ENCODE measurements at places on chromosomes 4 and X.

DNA sequence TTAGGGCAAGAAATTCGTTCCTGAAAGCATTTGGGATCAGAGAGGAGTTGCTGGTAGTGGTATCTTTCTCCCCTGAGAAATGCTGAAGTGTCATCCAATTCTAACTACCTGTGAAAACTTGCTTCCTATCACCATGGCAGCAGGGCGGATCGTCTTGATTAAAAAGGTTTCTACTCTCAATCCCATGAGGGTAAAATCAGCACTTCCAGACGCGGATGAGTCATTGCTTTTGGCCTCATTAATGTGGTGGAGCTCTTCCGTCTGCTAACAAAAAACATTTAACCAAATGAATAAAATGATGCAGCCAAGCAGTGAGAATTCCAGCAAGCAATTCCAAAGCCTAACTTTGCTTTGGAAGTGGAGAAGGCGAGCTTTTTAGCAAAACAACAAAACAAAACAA, 325.6 kb downstream of the CAMK2D start:
- no peak for DNase-seq

GRCh38 chr4:60450054-60450453, 750.1 kb upstream of the ADGRL3 start:
- DNase-seq, result no peak

GRCh38 chr4:41074215-41074614, 140.1 kb downstream of the APBB2 start:
- DNase-seq, result no peak

DNA sequence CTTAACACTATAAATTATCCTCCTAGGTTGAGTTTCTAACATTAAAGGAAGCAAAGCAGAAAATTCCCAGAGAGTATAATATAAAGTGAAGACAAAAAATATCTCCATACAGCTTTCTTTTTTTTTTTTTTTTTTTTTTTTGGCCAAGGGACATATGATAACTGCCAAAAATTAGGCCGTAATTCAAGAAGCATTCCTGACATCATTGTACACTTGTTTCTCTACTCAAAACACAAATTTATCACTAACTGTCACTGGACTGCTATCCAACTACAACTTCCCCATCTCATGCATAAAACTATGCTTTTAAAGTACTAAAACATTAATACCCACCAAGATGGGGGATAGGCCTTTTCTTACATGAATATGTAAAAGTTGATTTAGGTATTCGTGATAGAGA, 77.2 kb downstream of the DCHS2 start:
- DNase-seq, result no peak

GRCh38 chrX:115696039-115696438, 135.1 kb downstream of the PLS3 start:
- no peak for DNase-seq

DNA sequence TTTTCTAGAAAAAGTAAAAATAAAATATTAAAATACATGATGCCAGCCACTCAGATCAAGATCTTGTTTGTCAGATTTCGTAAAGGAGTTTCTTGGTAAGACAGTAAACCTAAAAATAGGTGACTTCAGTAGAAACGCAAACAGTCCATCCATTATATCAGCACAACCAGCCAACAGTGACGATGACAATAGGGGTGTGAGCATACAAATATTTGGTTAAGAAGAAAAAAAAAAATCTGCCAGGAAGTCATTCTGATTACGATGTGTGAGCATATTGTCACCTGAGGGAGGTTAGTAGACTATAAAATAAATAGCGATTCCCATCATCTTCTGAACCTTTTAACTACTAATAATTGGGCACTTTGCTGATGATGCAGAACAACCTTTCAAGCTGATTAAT, 37.6 kb downstream of the SLC7A11 start:
- no peak for DNase-seq

DNA sequence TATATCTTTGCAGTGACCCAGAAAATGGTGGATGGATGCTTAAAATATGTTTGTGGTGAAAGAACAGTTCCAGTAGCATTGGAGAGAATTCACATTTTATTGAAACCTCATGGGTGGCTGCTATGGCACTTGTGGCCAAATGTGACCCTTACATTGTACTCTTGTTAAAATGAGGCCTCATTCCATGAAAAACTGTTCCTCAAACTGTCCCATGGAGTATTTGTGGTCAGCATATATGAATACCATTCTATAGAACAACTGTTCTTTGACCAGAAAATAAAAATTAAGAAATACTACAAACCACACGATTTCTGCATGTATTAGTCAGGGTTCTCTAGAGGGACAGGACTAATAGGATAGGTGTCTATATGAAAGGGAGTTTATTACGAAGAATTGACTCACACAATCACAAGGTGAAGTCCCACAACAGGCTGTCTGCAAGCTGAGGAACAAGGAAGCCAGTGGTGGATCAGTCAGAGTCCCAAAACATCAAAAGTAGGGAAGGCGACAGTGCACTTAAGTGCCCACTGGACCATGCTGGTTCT, 35.1 kb downstream of the GEMIN8 start:
- no peak for DNase-seq

- DNase-seq, result no peak
Observed at GRCh38 chr4:154534296-154534695, 15.9 kb downstream of the PLRG1 start.

- DNase-seq, result no peak
Observed at GRCh38 chrX:109448282-109448938, 33.5 kb downstream of the GUCY2F start.

DNA sequence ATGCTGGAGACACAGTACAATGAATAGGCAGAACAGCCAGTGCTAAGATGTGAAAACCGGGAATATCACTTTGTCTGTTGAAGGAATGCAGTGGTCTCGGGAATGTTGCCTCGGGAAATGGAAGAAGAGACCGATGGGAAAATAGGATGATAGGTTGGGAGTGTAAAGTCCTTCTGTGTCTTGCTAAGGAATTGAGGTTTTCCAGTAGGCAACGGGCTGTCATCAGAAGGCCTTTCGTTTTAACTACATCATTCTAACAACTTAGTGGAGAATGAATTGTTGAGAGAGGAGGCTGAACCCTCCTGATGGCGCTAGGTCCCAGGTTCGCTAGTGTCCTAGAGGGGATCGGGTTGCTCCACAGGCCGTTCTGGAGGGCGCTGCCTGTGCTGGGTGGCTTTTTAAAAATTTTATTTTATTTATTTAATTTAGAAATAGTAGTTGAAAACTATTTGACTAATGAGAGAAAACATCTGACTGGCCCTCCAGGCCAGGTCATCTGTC, 730 bp downstream of the VBP1 start:
- no peak for DNase-seq

DNA sequence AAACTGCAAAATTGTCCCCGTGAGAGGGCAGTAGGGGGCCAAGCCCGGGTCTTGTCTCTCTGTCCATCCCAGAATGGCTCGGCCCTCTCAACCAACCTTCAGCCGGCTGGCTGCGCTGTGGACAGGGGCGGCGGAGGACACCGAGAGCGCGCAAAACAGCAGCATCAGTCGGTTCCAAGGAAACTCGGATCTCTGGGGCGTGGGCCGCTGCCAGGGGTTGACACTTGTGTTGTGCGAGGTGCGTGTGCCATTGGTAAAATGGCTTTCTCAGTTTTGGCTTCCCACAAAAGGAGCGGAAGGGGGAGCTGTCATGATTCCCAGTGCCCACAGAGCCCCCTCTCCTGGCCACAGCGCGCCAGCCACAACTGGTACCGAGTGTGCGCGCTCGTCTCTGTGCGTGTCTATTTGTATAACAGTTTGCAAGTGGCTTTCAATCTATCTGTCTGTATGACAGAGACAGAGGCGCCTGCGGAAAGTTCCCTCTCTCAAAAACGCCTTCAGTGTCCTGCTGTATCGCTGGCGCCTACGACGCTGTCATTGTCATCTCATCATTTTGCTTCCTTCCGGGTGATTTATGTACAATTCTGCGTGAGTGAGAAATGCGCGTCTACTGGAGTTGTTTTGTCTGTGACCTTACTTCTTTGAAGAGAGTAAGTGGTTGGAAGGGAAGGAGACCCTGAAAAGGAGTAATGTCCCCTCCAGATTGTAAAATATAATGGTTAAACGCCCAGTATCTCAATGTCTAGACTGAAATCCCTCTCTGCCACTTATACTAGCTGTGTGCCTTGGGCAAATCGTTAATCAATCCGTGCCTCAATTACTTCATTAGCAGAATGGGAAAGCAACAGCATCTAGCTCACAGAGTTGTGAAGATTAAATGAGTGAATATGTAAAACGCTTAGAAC, 1.8 kb downstream of the DKK2 start:
- DNase-seq, result peak; percentile 16

DNA sequence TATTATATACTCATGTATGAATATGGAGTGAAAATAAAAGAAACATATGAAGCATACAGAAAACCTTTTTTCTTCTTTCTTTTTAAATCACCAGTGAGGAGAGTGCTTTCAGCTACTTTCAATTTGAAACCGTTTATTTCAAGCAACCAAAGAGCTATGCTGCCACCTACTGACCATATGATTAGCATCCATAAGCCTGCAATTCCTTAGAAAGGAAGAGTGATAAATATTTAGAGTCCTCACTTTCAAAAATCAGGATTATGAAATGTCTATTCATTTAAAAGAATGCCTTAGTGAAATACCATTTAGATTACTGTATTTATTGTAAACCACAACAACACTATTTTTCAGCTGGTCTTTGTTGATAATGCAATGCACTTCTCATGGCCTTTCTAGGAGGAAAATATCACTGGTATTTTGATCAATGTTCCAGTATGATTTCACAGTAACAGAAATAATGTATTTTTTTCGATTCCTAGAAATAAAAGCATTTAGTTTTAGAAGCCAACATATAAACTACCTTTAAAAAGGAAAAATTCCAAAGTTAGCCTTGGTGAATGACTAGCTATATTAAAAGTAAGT, 667.6 kb downstream of the PCDH18 start:
- peak; percentile 69 for DNase-seq

DNA sequence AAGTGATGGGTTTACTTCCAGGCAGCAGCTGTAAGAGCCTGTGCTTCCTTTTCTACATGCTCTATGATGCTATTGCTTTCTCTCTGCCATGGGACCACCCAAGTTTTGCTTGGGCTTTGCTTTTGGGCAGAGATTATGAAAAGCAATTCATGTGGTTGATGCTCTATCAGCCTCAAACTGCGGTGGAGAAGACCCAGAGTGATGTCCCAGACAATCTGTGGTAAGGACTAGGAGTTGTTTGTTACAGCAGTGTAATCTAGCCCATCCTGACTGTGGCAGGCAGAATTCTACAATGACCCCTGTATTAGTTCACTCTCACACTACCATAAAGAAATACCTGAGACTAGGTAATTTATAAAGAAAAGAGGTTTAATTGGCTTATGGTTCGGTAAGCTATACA, 9.2 kb upstream of the CYTL1 start:
- no peak for DNase-seq

- DNase-seq, result no peak
Observed at GRCh38 chr4:149183638-149184037, 632.0 kb downstream of the IQCM start.

GRCh38 chrX:154748712-154749339, 2.1 kb downstream of the GAB3 start:
- no peak for DNase-seq

All from left renal pelvis (tissue), 4 donors.